ENCODE measurements at places on chromosomes 11 and 22.

GRCh38 chr11:13486926-13487660 lies 8.7 kb downstream of the PTH start:
- peak; percentile 21 for DNase-seq

- no peak for DNase-seq
Observed at GRCh38 chr11:428295-428694, 13.5 kb upstream of the SIGIRR start.

DNA sequence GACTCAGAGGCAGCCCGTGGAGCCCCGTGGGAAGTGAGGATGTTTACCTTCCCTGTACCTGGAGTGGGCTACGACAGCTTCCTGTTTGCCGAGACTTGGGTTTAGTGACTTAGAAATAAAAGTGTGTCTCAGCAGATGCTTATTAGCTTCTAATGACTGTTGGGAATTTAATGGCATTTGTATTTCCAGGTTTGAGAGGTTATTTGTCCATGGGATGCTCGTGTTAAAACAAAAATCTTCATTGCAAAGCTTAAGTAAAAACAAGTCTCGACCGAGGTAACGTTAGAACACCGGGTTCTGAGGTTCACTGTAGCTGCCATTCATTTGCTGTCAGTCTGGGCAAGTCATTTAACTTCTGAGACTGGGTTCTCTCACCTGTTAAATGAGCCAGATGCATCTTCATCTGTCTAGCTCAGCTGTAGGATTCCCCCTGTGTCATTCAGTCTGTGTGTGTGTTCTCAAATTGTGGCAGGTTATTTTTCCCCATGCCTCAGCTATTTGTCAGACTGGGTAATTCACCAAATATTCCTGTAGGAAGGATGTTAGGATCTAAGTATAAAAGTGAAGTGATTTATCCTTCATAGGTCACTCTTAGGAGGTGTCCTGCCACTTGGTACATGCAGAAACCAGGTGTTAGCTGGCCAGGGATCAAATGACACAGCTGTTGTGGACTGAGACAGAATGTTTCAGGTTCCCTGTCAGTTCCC lies 791 bp downstream of the EI24 start:
- DNase-seq: no peak

DNA sequence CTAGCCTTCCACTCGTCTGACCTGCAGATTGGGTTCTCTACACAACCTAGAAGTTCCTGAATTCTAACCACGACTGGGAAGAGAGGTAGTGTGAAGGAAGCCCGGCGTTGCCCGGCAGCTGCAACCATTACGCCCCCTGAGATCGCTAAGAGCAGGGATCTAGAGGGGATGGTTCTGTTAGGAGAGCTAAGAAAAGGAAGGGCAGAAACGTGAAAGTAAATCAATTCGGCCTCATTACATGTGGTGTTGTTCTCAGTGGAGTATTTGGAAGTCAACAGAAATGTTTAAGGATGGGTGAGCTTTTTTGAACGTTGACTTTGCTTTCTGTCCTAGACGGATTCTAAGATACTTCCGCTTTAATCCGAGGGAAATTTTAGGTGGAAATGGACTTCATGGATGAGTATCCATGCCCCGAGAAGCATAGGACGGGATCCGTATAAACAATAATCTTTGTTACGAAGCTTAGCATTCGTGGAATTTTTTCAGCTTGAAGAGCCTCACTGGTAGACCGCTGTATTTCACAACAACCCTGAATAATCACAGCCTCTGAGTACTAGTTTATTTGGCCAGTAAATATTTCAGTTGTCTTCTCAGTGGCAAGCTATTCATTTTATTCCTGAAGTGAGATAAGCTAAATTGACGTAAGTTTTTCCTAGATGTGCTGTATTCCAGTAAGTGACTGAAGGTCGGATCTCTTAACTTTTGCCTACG lies 629 bp downstream of the ATP5MG start:
- DNase-seq: no peak

- DNase-seq: no peak
Observed at GRCh38 chr22:48901324-48901723, 926.3 kb downstream of the BRD1 start.

DNA sequence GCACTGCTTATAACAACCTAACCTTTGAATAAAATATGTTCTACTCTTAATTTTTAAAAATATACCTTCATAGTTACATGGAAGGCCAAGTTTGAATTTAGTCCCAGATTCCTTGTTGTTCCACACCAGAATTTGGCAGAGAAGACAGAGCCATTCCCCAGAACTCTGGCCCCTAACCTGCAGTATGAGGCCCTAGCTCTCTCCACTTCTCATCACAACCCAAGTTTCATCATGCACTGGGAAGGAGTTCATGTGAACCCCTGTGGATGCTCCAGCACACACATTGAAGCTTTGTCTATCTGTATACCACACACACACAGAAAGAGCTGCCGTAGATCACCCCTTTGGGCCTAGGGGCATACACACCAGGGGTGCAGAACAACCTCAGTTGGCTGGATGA lies 10.6 kb upstream of the BBOX1 start:
- DNase-seq: no peak

- DNase-seq: no peak
Observed at GRCh38 chr11:132653237-132653636, 879.1 kb downstream of the OPCML start.

DNA sequence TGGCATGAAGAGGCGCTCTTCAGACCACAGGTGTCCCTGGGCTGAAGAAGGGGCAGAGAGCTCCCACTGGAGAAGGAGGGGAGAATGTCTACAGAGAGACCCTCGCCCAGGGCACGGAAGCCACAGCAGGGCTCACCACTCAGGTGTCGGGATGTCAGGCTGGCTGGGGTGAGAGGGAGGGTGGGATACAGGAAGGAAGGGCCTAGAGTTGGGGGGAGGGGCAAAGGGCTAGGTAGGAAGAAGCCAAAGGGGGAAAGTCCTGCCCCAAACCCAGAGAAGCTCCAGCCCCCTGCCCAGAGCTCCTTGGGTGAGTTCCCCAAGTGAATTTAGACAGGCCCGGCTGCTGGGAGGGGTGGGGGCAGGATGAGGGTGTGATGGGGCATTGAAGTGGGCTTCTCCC lies 232.0 kb downstream of the CEP164 start:
- DNase-seq: no peak

- DNase-seq: no peak
Observed at GRCh38 chr11:96193745-96194443, 149.1 kb downstream of the MAML2 start.

Data from activated naive CD4-positive, alpha-beta T cell (primary cell).